ENCODE measurements at places on chromosomes 4 and X. TPM values are rescaled to one million over a fixed set of nuclear protein-coding genes. Genes with fewer than 3 reads are reported as not detected.
A peak's percentile ranks its signal among the peaks of the same experiment; 100 is the strongest.

The IL9R gene
- 10.3 TPM for total RNA-seq

The SCML2 gene
- 1.3 TPM for total RNA-seq

The CT45A2 gene
- total RNA-seq: not detected

The FGB gene
- total RNA-seq: not detected

The EDNRA gene
- not detected for total RNA-seq

DNA sequence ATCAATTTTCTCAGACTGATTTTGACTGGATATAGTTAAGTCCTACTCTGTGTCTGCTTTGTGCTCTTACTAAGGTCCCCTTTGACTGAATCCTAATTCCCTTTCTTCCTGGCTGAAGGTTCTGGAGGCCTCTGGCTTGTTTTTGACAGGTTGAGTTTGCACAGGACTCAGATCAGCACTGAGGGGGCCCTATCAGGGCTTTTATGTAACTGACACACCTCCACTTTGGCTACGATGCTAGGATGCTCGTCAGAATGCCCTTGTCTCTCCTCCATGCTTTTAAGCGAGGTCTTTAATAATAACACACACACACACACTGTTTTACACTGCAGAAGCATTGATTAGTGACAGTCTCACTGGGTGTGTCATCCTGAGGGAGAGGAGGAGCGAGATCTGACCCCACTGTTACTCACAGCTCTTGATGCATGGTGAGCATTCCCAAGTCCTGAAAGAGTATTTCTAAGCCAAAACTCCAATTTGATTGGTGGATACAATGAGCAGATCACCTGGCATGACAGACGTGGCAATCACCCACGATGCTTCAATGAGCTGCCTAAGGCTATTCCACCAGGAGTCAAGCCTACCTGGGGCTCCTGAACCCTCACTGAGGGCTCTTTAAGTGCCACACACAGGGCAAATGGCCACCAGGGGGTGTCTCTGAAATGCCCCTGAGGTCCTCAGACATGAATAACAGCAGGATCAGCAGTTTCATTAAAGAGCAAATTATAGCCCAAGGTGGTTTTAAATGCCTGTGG lies 130.4 kb upstream of the CPEB2 start:
- peak; percentile 24 for DNase-seq

DNA sequence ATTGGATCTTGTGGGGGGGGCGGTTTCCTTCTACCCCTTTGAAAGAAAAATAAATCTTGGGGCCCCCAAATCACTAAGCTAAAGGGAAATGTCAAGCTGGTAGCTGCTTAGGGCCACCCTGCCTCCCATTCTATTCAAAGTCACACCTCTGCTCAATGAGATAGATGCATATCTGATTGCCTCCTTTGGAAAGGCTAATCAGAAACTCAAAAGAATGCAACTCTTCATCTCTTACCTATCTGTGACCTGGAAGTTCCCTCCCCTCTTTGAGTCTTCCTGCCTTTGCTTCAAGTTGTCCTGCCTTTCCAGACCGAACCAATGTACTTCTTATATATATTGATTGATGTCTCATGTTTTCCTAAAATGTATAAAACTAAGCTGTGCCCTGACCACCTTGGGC lies 7.0 kb downstream of the C4orf51 start:
- DNase-seq: no peak

- DNase-seq: no peak
These were observed 34.6 kb downstream of the PDLIM5 start for GRCh38 chr4:94486372-94486801.

GRCh38 chr4:26062215-26062614 lies 148.2 kb downstream of the SMIM20 start:
- DNase-seq: no peak

DNA sequence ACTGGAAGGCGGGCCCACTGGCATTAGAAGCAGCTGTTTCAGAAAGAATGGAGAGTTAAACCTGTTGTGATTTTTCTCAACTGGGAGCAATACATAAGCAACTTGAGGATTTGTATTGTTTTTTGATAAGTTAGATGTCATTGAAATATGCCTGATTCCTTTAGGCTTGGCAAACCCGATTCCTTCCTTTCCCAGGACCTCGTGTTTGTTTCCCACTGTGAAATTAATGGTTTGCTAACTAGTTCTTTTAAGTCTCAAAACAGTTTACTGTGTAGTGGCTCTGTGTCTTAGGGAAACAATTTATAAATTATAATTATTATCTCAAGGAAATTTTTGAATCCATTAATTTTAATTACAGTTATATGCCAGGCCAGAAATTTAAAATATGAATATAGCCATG lies 218.0 kb downstream of the DCTD start:
- no peak for DNase-seq

DNA sequence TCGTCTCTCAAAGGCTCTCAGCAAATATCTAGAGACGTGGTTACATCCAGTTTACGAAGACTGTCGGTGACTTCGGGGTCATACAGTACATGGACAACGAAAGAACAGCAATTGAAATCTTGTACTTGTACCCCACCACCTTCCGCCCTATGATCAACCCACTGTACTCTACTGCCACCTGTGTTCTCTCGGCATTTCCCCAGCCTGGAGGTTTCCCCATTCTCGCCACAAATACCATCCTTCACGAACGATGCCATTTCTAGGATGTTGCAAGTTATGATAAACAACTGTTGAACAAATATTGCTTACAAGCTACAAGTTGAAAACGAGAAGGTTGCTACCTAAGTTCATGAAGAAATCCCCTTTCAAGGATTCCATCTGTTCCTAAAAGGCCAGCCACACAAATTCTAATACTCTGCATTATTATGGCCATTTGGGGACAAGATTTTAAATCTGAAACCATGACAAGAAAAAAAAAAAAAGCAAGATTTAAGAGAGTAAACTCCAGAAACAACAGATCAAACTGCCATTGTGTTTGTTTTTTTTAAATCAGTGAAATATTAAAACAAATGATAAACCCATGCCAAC lies 1.6 kb downstream of the APBB2 start:
- peak; percentile 36 for DNase-seq

- DNase-seq: no peak
These were observed 367.2 kb downstream of the BMPR1B start for GRCh38 chr4:95124906-95125504.

DNA sequence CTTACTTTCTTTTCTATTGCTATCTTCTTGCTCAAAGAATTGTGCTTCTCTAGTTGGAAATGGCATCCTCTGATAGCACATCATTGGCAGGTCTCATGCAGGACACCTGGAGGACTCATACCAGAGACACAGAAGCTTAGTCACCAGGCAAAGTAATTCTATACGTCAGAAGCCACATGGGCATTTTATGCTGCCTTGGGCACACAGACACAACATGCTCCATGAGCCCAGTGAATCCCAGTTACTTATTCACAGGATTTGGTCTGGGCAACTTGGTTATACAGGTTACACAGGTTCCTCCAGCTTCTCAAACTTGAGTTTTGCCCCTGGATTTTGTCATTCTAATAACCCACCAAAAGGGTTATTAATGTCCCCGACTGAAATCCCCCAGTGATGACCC lies 7.1 kb downstream of the RASSF6 start:
- no peak for DNase-seq

GRCh38 chr4:8391972-8392371 lies 48.6 kb downstream of the ACOX3 start:
- DNase-seq: no peak

- DNase-seq: peak; percentile 1
These were observed 216.5 kb downstream of the PDHA2 start for GRCh38 chr4:96056346-96056934.

- no peak for DNase-seq
These were observed 138.5 kb downstream of the COL4A6 start for GRCh38 chrX:108299704-108300103.

- no peak for DNase-seq
These were observed 1.3 kb upstream of the TMEM154 start for GRCh38 chr4:152680988-152681603.

DNA sequence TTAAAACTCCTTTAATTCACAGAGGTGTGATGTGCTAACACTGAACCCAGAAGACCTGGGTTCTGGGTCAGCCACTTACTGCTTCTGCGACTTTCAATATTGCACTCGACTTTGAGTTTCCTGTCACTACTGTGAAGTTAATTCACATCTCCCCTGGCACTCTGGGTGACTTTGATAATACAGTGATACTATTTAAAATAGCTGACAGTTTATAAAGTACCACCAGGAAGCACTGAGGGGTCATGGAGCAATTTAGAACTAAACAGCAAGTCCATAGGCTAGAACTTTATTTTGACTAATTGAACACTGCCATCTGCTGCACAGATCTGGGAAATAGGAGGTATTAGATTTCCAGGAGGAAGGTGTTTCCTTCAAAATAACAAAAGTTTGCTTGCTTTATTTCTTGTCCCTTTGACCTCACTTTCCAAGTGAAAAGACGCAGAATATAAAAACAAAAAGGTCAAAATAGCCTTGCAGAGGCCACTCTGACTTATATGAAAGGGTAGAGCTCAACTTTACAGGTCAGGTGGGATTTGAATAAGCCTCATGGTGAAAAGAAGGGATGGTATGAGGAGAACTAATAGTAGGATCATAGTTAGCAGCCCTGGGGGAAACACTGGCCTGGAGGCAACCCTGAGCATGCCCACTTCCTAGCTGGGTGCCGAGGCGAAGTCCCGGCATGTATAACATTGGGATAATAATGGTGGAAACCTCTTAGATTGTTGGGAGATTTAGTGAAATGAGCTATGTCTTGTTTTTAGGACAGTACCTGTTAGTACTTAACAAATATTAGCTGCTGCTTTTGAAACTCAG lies 53.4 kb downstream of the ZNF518B start:
- DNase-seq: peak; percentile 16

- DNase-seq: peak; percentile 5
These were observed 27.4 kb upstream of the SPON2 start for GRCh38 chr4:1199556-1200331.

GRCh38 chr4:71683309-71683708 lies 100.6 kb downstream of the GC start:
- no peak for DNase-seq

DNA sequence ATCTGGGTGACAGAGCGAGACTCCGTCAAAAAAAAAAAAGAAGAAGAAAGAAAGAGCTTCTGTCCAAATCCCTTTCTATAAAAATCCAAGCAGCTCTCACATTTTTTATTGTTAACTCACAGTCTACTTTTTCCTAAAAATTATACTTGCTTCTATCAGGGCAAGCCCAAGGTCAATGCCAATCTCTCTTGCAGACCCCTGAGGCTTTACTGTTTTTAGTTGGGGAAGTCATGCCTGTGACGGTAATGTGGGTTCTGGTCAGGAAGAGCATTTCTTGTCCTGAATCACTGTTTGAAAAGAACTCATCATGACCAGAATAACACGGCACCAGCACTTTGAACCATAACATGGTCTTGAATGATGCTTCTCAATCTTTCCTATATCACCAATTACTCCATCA lies 54.6 kb upstream of the CITED1 start:
- DNase-seq: no peak

DNA sequence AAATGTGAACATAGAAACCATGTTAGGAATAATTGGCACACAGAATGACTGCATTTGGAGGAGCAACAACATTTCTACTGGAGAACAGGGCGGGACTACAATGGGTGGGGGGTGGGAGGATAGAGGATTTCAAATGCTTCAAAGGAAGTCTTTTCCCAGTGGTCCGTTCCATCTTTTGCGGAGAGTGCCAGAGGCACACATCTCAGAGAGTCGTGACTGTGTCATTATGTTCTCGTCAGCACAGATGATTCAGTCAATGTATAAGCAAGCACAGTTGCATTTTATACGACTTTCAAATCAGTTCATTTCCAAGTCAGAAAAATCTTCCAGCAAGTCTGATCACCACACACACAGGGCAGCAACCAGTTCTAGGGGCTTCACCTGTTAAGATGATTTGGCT lies 22.7 kb upstream of the GPR50 start:
- no peak for DNase-seq

- DNase-seq: no peak
These were observed 47.0 kb downstream of the SOD3 start for GRCh38 chr4:24842356-24842755.

DNA sequence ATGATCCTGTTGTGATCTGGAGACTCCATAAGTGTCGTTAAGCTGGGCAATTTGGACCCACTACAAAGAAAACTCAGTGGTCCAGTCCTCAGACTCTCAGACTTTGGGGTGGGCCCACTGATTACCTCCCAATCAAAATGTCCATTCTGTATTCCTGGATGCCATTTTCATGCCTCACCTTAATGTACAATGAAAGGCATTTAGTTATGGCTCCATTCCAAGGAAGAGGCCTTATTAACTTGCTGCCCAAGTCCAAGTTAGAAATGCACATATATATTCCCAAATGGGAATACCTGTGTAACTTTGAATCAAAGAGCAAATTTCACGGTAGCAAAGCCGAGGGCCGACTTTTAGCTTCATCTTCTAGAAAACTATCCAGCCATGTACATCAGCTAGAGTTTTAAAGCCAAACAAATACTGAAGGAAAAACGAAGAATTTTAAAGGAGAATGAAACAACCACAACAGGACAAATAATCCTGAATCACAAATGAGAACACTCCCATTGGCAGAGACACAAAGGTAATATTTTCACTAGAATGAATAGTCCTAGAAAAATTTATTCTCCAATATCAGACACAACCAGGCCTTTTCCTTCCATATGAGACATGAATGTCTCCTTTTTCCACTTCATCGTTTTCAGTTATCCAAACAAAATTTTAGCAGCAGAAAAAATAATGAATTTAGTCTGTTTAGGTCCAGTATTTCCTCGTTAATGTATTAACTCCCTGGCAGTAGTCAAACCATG lies 63.7 kb upstream of the HHIP start:
- no peak for DNase-seq

GRCh38 chr4:102478186-102478585 lies 23.0 kb upstream of the NFKB1 start:
- no peak for DNase-seq

DNA sequence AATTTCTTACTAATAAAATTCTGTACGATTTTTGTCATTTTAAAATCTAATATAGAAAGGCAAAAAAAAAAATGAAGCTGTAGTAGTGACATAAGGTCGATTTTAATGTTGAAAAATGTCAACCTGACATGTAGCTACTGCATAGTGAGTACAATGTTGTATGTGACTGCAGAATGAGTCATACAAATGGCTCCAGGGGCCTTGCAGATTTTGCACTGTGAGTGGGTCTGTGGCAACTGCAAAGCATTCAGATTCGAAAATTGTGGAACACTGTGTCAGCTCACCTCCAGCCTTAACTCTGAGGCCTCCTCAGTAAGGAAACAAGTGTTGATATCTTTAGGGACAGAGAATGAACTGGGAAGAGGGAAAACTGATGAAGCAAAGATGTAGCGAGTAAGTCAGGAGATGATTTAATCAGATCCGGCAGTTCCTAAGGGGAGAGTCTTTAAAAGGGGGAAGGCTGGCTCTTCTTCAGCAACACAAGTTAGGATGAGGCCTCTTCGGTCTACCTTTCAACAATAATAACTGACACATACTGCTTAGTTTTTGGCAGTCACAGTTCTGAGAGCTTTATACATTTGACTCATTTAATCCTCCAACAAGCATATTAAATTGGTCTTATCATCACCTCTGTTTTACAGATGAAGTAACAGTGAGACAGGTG lies 24.9 kb downstream of the TKTL2 start:
- DNase-seq: no peak

DNA sequence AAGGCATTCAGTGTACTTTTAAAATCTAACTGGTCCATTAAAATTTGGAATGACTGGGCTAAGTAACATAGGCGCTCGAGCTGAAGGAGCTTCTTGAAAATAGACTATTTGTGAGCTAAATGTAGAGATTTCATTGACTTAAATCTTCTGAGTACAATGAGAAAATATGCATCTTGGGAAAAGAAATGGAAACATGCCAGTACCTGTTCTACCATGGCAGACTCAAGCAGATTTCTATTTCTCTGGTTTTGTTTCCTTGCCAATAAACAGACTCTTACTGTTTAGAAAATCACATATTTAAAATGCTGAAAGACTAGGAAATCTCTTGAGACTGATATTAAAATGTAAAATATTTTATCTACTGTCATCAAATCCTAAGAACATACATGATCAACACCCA lies 678.1 kb downstream of the FAT4 start:
- DNase-seq: no peak

All from B cell (primary cell).